NCI-H1417 (cell line): ENCODE measurements at places on chromosomes 5 and 9.
A peak's percentile ranks its signal among the peaks of the same experiment; 100 is the strongest.

- DNase-seq, result no peak
Measured at GRCh38 chr5:147037515-147038205, 159.1 kb upstream of the PPP2R2B start.

GRCh38 chr5:88827997-88828396, 55.0 kb downstream of the MEF2C start:
- no peak for DNase-seq

DNA sequence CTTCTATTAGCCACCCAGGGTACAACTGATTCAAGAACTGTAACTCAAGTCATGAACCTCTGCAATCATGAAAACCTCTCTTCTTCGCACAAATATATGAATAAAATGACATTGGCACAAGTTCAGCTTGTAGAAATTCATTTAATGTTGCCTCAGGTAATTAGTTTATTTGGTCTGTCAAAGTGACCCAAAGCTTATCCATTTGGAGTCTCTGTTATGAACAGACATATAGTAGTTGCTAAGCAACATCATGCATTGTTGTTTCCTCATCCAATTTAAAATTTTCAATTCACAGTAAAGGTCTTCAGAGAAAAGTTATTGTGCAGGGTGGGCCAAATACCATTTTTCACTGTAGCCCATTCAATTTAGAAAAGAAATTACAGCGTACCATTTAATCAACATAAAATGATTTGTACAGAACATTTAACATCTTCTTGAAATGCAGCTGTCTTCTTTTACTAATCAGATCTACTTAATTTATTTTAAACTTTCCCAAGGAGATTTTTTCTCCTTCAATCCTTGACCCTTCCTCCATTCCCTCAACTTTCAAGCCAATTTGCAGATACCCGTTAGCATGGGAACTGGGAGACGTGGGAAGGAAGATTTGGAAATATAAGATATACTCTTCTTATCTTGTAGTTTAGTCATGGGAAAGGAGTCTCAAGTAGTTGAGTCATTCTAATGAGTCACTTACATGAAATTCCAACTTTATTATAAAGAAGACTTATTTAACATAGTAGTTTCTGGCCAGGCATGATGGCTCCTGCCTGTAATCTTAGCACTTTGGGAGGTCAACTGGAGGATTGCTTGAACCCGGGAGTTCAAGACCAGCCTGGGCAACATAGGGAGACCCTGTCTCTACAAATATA, 231.3 kb downstream of the ATPSCKMT start:
- no peak for DNase-seq

GRCh38 chr5:132268769-132269551, 11.5 kb downstream of the PDLIM4 start:
- DNase-seq, result no peak

DNA sequence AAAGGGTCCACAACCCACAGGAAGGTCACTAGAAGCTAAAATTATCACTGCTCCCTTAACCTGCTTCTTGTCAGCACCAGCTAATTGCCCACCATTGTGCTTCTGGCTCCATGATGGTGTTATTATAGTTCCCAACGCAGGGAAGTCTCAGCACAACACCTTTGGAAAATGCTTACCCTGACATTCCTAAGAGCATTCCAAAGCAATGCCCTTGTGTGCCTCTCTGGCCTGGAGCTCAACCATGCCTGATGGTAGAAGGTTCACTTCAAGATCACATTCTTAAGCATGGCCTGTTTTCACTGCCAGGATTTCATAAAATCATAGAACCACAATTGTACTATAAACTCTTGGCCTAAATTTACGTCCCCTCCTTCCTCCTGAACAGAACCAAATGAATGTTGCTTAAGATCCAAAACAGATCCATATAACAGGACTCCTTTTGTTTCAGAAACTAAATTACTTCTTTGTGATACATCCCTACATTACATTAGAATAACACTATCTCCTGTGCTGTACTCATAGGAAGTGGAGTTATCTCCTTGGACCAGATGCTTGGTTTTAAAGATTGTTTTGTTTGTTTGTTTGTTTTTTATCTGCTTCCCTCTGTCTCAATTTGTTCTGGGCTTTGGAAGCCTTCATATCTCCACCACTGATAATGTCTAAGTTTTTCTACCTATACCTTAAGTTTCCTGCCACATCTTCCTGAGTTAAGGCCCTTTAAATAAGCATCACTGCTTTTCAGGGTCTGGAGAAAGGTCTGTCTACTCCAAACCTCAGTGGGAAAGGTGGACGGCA, 32.1 kb downstream of the ARL15 start:
- no peak for DNase-seq

DNA sequence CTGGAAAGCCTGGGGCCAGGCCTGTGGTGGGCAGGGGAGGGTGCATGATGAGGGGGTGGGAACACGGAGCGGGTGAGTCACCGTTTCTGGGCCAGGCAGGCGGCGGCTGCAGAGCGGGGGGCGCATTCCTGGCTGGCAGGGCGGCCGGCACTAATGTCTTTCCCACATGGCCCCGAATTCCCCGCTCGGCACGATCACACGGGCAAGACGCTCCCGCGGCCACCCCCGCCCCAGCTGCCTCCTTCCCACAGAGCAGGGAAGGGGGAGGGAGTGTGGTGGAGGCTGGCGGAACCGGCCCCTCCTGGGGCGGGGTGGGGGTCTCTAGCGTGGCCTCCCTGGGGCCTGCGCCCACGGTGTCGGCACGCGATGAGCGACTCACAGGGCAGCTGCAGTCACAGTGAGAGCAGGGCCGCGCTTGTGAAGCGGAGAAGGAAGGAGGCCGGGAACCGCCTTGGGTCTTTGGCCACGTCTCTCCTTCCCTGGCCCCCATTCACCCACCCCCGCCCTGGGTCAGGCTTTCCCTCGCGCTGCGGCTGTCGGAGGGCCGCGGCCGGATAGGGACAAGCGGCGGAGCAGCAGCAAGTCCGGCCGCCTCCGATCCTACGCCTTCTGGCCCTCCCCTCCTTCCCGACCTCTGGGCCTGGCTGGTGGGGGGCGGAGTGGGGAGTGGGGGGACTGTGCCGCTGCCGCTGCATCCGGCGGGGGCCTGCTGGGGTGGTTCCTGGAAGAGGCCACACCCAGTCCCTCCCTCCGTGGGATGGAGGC, 48.9 kb downstream of the CXXC5 start:
- DNase-seq, result peak; percentile 42

- no peak for DNase-seq
Measured at GRCh38 chr5:40578501-40579451, 100.9 kb upstream of the PTGER4 start.

- no peak for DNase-seq
Measured at GRCh38 chr9:134918646-134919045, 934 bp upstream of the FCN1 start.

GRCh38 chr5:139177809-139178588, 20.2 kb downstream of the SIL1 start:
- peak; percentile 56 for DNase-seq

DNA sequence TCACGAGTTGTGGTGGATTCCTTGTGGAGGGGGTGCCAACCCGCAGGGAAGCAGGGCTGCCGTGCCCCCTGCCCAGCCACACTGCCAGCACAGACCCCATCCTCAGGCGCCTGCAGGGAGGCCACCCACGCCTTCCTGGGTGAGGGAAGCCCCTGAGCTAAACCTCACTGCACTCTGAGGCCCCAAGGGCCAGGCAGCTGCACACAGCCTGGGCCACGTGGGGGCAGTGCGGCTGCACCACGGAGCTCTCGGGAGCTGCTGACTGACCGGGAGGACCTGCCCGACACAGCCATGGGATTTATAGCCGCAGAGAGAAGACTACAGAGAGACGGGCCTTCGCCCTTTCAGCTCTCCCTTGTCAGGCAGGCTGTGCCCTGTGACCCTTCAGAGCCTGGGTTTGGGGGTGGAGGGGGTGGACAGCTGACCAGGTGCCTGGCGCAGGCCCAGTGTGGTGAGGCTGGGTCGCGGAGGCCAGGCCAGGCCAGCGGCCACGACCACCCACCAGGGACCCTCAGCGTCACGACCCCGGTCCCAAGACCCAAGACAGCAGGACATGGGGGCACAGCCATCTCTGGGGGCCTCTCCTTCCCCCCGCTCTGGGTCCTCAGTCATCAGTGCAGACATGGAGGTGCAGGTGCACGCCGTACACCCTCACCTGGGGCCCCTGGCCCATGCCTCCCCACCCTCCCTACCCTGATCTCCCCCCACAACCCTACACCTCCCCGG, 4.3 kb upstream of the AHRR start:
- peak; percentile 34 for DNase-seq

GRCh38 chr5:9343146-9343850, 202.6 kb downstream of the SEMA5A start:
- DNase-seq, result no peak

GRCh38 chr5:121668635-121669034, 183.0 kb upstream of the FTMT start:
- no peak for DNase-seq

DNA sequence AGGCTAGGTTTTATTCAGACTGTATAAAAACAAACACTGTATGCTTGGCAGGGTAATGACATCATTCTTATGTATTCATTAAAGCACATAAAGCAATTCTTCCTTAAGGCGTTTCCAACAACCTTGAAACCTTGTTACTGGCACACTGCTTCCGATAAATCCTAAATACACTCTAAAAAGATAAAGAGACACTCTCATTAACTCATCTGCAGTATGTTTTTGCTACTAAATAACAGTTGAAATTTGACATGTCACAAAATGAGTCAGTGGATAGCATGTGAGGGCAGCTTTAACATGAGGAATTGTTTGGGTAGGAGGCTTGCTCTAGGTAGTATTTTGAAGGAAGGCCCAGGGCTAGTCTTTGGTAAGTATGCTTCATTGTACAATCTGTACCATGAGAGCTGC, 13.7 kb downstream of the YIPF5 start:
- no peak for DNase-seq

DNA sequence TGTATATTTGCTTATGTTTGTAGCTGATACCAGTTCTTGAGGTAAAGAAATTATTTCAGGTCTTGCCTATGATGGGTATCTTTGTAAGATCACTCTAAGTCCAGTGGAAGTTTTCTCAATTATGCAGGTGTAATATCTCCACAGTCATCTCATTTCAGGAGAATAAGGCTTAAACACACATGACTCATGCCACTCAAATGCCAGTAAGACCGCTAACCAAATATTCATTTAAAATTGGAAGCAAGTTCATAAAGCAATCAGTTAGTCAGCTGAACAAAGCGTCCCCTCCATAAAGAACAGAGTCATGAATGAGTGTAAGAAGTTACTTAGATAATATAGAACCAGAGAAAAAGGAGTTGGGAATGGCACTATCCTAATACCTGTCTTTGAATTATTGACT, 248.7 kb downstream of the LURAP1L start:
- no peak for DNase-seq

- DNase-seq, result no peak
Measured at GRCh38 chr9:109599131-109599530, 101.0 kb upstream of the PTPN3 start.

DNA sequence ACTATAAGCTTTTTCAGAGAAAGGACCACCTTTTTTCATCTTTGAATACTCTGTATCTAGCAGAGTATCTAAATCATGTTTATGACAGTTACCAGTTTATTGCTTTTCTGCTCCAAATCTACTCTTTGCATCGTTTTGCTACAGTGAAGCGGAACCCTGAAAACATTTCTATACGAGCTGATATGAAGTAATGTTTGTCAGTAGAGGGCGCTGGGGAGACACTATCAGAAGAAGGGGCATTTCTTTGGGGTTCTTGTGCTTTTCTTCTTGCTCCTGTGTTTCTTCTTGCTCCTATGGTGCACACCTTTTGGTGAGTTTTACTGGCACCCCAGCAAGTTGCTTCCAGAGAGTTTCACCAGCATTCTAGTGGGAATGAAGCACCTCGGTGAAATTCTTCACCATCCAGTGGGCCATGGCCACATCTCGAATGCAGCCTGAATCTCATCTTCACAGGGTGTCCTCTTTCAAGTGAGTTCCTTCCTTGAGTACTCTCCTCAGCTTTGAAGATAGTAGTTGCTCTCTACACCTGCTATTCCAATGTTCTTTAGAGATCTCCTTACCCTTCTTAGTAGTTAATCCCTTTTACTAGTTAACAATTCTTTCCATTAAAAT, 98.4 kb downstream of the FGF1 start:
- no peak for DNase-seq

DNA sequence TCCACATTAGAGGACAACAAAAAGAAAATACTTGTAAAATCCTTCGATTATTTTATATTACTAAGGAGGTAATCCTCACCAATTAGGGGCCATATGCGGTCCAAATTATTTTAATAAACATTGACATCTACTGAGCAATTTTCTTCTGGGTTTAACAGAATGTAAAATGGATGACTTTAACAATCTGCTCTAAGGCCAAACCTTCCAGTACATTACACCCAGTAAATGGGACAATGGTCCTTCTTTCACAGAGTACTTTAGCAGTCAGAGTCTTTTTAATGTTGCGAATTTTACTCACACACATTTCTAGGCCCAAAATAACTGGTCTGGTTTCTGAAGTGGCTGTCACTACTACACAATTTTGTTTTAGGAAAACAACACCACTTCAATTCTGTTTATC, 106.9 kb downstream of the TTC39B start:
- no peak for DNase-seq

- DNase-seq, result peak; percentile 75
Measured at GRCh38 chr9:103397868-103398600, 402.9 kb downstream of the CYLC2 start.

DNA sequence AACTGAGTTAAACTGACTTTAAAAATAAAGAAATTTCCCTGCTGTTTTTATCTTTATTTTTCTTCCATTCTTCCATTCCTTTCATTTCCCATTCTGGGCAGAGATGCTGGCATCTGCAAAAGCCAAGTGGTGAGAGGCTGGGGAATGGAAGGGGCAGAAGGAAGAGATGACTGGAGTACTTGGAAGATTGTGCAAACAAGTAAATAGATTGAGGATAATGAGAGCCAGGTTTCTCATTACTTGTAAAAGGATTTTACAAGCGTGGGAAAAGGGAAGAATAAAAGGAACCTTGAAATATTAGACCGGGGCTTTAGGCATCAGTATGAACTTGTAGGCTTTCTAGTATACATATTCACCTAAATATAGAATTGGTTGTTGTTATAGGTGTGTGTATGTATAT, 341.2 kb downstream of the CAAP1 start:
- DNase-seq, result no peak

DNA sequence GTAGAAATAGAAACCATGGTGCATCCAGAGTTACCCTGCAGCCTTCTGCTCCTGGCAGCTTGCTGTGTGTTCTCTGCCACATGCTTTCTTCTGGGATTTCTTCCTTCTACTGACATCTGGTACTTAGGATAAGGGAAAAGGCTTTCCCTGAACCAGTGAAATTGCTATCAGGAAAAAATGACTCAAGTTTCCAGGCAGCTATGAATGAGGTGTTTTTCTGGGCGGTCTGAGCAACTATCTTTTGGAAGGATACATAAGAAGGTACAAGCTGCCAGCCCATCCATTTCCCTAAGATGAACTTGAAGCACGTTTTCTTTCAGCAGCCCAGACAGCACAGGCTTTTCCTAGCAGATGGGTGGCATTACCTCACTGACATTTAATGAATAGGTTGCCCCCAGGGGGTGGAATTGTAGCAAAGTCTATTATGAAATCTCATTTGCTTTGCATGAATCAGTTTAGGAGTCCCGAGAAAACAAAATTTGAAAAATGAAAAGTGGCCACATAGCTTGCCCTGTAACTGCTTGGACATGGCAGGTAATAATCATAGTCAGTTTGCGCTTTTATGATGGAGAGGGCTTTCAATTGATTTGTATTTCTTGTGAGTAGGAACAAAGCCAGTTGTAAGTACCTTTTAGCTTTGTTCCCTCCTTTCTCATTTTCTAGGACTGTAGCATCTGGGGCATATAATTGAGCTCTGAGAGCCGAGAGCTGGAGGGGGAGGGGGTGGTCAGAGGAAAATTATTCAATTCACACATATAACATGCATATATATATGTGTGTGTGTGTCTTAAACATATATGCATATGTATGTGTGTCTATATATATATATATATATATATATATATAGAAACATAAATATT, 108.5 kb downstream of the C9orf152 start:
- DNase-seq, result peak; percentile 39
